ENCODE measurements at places on chromosomes 6 and 20.
A peak's percentile ranks its signal among the peaks of the same experiment; 100 is the strongest.

DNA sequence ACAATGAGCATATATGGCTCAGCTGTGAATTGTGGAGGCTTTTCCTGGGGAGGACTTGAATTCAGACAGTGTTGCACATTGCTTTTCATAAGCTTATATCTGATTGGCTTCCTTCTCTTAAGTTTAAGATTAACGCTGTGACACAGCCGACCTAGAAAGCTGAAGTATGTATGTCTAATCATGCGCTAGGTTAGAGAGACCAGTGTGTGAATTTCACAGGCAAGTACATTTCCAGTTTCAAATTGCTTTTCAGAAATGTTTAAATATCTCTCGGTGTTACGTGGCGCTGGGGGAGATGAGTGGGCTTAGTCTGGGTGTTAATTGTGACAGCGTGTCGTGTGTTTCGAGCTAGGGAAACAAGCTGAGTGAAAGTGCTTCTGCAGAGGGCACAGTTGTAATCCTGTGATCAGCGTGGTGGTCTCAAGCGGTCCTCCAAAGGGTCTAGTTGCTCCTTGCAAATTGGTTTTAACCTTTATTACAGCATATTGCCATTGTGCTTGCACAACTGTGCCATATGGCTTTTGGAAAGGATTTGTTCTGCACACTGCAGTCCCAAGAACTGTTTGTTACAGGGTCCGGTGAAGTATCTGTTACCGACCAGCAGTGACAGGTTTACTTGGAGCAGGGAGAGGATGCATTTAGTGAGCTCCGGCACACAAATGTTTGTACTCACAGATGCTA, 166.6 kb downstream of the SASH1 start:
- DNase-seq: no peak

GRCh38 chr6:157984686-157985225, 3.1 kb downstream of the SYNJ2 start:
- no peak for DNase-seq

GRCh38 chr6:152975204-152975915, 7.5 kb downstream of the FBXO5 start:
- DNase-seq: no peak

- DNase-seq: no peak
These were observed 211.3 kb downstream of the ZNF217 start for GRCh38 chr20:53382263-53382844.

DNA sequence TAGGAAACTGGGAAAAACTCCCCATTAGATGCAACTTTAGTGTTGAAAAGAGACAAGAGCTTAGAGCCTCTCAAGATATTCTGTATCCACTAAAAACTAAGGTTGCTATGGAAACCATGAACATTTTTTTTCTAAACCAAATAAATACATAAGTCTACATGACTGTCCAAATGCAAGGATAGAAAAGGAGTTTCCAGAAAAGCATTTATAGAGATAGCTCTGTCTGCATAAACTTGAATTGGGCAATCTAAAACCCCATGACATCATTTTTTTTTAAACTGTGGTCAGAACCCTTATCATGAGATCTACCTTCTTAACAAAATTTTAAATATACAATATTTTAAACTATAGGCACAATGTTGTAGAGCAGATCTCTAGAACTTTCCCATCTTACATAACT, 36.4 kb upstream of the FAM83B start:
- DNase-seq: no peak

DNA sequence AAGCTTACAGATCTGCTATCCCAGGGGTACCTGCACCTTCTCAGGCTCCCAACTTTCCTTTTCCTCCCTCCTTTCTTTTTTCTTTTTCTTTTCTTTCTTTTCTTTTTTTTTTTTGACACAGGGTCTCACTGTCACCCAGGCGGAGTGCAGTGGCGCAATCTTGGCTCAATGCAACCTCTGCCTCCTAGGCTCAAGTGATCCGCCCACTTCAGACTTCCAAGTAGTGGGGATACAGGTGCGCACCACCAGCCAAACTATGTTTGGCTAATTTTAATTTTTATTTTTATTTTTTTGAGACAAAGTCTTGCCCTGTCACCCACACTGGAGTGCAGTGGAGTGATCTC, 36.0 kb downstream of the PIM1 start:
- no peak for DNase-seq

DNA sequence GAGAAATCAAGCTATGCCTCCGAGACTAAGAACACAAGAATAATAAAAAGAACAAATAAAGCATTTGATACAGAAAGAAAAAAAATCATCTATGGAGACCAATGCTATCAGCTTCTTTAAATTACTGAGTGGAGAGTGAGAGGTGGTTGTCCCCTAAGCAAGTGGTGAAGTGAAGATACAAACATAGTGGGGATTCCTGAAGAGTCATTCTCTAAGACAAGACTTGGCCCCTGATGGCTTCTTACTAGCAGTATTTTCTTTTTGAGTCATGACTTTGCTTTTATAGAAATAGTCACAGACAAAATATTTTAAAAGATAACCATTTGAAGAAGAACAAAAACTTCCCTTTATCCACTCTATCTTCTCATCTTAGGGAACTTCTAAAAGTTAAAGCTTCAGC, 261.4 kb upstream of the PRDM1 start:
- no peak for DNase-seq

DNA sequence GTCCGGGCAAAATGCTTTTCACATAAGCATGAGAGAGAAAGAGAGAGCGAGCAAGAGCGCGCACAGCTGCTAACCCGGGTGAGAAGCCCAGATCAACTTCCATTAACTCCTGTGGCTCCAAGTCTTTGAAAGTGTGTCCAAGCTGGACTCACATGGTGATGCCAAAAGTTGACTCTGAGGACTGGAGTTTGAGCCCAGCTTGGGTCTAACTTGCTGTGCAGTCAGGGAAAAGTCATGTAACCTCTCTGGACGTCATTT, 357.2 kb upstream of the SULF2 start:
- no peak for DNase-seq

- DNase-seq: no peak
These were observed 616.4 kb upstream of the ARID1B start for GRCh38 chr6:156160795-156161165.

DNA sequence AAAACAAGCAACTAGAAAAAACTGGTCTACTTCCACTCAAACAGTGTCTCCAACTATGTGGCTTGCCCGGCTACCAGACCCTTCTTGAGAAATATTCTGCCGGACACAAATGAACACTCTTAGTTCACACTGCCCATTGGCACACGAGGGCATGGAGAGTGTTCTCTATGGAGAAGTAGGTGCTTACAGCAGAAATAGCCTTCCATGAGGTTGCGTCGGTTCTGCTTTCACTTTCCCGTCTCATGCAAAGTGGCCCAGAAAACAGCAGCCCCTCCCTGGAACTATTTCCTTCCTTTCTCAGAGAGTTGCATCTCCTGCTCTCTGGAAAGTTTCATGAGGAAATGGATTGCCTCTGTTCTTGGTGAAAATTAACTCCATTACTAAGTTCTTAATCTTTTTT, 9.5 kb upstream of the HLA-DOA start:
- DNase-seq: peak; percentile 43

DNA sequence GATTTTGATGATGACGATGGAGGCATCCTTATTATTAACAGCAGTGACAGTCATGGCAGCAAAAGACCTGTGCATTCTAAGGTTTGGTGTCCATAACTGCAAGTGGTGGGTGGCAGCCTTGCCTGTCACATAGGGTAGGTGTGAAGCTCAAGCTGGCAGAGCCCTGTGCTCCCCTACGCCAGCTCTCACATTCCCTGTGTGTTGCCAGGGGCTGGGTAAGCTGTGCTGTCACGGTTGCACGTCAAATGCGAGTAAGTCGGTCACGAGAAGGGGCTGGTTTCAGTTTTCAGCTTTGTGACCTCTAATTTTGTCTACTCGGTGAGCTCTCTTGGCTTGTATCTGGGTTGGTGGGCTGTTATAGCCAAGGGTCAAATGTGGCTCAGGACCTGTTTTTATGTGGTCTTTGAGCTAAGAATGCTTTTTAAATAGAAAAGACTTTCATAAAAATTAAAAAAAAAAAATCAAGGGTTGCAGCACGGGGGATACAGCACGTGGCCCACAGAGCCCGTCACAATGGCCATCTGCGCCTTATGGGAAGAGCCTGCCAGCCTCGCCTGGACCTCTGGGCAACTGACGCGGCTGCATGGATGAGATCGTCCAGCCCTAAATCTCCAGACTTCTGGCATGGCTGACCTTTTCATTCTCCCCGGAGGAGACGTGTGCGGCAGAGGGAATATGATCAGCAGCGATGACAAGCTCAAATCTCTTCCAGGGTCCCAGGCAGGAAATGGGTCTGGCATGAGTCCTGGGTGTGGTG, 148.5 kb downstream of the PHACTR3 start:
- DNase-seq: peak; percentile 49

DNA sequence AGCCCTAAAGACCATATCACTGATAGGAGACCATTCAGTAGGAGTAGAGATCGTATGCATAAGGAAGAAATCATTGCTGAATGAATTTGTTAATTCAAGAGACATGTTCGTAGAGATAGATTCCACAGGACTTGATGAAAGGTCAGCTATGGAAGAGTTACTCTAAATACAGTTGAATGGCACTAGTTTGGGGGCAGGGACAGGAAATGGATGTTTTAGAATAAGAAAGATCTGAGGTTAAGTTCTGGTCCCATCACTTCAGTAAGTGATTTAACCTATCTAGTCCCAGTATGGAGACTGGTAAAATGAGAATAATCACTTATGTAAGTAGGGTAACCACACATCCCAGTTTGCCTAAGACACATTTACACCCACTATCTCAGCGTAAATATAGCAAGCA, 2.9 kb upstream of the BFSP1 start:
- DNase-seq: no peak

DNA sequence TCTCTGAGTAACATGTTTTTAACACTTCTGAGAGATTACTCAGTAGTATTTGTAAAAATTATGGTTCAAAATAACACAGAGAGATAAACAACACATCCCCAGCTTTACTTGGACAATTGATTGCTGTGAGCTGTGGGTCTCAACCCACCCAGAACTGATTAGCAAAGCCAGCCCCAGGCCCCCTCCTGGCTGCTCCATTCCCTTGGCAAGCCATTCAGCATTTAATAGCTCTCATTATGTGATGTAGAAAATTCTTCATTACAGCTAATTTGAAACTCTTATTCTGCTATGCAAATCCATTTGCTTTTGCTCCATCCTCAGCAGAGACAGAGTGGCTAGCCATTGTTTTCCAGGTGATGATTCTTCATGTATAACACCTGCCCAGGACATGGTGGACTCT, 16.6 kb upstream of the SIRT5 start:
- DNase-seq: no peak

DNA sequence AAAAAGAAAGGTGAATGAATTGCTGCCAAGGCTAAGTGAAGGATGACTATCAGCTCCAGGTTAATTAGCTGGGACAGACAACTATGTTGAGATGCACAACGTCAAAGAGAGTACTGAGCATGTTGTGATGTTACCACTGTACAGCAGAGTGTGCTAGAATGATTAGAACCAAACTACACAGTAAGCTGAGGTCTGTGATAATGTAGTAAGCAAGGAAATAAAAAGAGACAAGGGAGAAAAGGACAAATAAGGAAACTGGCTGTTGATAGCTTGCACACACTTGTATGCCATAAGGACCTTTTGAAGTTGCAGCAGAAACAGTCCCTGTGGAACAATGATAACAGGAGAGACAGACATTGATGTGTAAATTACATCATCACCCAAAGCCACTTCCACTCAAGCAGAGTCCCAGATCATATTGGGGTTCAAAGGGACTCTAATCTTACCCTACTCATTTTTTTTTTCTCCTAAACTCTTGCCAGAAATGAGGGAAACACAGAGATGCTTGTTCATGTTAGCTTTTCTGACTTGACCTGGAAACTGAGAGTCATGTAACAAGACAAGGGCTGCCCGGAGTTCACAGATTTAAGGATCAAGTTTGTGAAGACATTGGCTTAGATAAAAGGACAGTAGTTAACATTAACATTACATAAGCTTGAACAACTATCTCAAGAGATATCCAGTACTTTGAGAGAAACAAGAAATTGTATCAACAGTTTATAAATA, 189.9 kb downstream of the CENPW start:
- DNase-seq: no peak

- DNase-seq: no peak
These were observed 4.5 kb downstream of the CD164 start for GRCh38 chr6:109377717-109378116.

- DNase-seq: peak; percentile 67
These were observed at the start of gene FBXO9 for GRCh38 chr6:53065266-53066076. FBXO9 (plus strand) TSS chr6:53065404; CDS start chr6:53065790, 386 bp downstream.

DNA sequence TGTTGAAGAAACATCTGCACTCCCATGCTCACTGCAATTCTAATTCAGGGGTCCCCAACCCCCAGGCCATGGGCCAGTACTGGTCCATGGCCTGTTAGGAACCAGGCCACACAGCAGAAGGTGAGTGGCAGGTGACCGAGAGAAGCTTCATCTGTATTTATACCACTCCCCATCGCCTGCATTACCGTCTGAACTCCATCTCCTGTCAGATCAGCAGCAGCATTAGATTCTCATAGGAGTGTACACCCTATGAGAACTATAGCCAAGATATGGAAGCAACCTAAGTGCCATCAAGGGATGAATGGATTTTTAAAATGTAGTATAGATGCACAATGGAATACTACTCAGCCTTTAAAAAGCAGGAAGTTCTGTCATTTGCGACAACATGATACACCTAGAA, 53.2 kb downstream of the MBOAT1 start:
- no peak for DNase-seq

- DNase-seq: no peak
These were observed 346.8 kb upstream of the ARID1B start for GRCh38 chr6:156430386-156430785.

- DNase-seq: peak; percentile 22
These were observed 107.6 kb downstream of the VEGFA start for GRCh38 chr6:43877463-43878126.

- no peak for DNase-seq
These were observed 1059.5 kb upstream of the FLRT3 start for GRCh38 chr20:15396900-15397299.

GRCh38 chr6:107459283-107460082, at the start of gene PDSS2:
PDSS2 (minus strand) TSS chr6:107459564; CDS start chr6:107459285, 279 bp downstream.
- peak; percentile 99 for DNase-seq

- no peak for DNase-seq
These were observed 47.0 kb downstream of the ZDHHC14 start for GRCh38 chr6:157427969-157428368.

DNA sequence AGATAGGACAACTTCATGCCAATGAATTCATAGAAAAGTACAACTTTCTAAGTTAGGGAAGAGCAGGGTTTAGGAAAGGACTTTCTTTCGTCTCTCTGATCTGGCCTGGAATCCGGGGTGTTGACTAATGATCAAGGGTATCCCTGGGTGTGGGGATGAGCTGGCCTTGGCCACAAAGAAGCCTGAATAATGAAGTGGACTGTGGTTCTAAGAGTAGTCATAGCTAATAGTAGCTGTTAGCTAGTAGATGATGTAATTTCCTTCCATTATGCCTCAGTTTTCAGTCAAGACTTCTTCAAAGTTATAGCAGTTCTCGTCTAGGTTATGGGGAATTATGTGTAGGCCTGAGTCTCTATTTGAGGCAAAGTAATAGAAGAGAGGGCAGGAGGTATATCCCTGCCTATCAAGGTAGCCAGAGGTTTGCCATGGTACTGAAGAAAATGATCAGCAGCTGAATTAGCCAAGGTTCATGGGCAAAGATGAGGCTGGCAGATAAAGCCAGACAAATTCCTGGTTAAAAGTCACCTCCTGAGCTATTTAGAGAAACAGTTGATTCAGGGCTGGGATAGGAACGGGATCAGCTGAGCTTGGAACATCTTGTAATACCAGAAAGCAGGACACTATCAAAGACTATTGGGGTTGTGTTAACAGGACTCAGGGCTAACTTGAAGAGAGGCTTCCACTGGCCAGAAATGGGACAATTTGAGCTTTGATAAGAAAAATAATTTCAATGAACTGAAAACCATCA, 18.7 kb upstream of the TRPC4AP start:
- DNase-seq: no peak
